ENCODE measurements at places on chromosomes 4 and X.

DNA sequence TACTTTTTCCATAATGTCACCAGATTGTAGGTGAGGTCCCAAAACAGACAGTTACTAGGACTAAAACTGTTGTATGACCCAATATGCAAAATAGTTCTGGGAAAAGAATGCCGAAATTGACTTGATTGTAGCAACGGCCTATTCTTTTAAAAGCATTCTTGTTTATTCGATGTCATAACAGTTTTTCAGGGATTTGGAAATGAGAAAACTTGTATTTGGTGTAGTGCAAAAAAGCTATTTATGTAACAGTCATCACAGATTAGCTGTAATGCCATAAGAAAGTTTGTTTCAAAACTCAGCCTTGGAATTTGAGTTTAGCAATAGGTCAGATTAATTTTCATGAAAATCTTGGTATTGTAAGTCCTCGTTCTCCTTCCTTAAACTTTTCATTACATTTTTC, 69.2 kb upstream of the DIAPH2 start:
- DNase-seq: no peak

- no peak for DNase-seq
Measured at GRCh38 chr4:145681956-145682355, 2.0 kb downstream of the C4orf51 start.

GRCh38 chr4:150348079-150348478, 233.9 kb upstream of the MAB21L2 start:
- no peak for DNase-seq

DNA sequence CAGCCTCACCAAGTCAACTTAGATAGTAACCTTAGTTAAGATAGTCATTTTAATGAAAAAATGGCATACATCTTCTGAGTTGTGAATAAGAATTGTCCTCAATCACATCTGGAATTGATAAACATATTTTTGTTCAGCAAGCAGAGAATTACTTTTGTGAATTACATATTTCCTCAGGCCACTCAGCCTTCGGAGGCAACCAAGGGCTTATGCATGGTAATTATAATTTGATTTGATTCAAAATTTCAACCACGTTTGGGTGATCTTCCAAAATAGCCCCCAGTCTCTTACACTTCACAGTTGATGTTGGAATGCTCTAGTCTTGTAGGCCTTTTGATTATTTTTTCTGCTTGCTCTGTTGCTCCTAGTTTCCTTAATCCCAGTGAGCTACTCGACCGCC, 63.4 kb downstream of the GALNTL6 start:
- no peak for DNase-seq

DNA sequence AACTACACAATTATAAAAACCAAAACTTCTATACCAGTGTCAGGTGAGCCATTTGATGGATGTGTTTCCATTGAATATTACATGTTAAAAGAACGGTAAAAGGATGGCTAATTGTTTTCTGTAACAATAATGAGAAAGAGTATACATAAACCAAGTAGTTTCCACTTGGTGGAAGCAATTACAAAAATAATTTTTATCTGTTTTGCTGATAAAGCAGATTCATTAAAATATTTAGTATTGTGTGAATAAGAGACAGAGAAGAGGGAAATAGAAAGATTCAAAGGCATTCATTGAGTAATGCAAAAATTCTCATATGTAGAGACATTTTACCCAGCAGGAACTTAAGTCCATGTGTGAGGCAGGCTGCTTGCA, 95.7 kb downstream of the ANK2 start:
- DNase-seq: no peak

- peak; percentile 9 for DNase-seq
Measured at GRCh38 chrX:74835566-74835965, 89.7 kb downstream of the NEXMIF start.

GRCh38 chr4:66681962-66682361, 863.3 kb downstream of the CENPC start:
- peak; percentile 6 for DNase-seq

DNA sequence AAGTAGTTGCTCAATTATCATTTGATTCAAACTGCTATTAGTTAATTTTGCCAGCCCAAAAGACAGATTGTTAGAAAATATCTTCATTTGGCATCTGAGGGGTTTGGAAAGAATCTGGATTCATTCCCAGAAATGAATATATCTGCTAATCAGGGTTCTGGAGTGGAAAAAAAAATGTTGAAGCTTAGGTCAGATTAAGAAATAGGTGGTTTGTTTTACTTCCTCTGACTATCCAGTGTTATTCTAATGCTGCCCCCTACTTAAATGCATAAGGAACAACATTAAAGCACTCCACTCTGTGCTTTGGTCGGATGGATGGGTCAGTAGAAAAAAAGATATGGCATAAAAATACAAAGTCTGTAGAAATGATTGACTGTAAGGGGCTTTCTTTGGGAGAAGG, 89.0 kb downstream of the LUZP4 start:
- no peak for DNase-seq

- no peak for DNase-seq
Measured at GRCh38 chr4:87100168-87100567, 120.2 kb downstream of the KLHL8 start.

GRCh38 chr4:88244816-88245579, 39.4 kb downstream of the PPM1K start:
- no peak for DNase-seq

- DNase-seq: no peak
Measured at GRCh38 chr4:172851534-172851933, 317.1 kb upstream of the GALNT7 start.

DNA sequence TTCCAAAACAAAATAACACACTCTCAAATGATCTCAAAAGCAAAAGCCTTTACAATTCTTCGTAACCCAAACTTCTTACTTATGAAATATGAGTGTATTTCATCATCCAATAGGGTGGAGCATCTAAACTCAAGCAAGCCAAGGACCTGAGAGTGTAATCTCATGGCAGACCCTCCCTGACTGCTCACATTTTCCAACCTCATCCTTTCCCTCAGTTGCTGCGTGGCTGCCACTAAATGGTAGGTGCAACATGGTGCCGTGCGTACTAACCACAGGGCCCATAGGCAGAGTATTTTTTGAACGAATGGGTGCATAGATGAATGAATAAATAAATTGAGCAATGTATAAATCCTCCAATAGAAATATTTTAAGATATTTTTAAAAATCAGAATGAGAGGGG, 45.4 kb downstream of the TTC29 start:
- no peak for DNase-seq

DNA sequence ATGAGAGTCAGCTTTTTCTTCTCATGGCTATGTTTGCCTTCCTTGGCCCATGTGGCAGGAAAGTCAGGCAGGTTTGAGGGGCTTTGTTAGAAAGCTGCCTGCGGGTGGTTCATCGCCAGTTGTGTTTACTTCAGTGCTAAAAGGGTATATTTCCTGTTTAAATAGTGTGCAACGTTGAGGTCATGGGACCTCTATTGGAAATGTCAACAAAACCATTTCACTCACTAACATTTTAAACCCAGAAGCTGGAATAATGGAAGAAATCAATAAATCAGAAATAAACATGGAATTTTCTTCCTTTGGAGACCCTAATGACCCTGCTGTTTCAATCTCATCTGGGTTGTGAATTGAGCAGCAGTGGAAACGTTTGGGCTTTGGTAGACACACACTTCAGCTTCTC, 185.8 kb downstream of the ANKRD50 start:
- no peak for DNase-seq

DNA sequence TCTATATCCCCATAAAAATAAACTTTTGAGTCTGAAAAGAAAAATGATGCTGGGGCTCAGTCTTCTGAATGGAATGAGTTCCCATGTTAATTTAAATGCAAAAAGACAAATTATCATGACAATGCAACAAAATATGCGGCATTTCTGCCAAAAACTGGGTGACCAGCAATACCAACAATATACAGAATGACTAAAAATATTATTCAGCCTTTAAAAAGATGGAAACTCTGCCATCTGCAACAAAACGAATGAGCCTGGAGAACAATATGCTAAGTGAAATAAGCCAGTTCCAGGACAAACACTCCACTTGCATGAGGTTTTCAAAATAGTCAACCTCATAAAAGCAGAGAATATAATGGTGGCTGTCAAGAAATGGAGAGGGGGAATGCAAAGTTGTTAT, 558.5 kb downstream of the IL15 start:
- no peak for DNase-seq

DNA sequence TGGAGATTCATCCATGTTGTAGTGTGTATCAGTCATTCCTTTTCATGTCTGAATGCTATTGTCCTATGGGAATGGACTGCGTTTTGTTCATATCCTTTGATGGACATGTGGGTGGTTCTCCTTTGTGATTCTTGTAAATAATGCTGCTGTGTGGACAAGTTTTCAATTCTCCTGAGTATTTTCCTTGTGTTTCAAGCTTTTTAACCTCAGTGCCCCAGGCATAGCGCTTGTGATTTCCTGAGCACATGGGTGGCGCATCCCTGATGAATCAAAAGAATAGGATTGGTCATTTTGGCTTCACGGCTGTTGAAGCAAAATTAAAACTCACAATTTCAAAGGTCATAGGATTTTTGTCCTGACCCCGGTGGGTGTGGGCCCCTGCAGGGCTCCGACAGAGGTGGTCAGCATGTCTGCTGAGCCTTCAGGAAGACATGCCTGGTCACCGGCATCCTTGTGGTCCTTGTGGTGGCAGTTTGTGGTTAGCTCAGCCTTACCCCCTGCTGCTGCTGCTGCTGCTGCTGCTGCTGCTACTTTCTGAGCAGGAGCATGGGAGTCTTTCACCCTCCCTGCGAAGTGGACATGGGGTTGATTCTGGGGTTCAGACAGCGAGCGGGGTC, 30.0 kb downstream of the SHROOM2 start:
- no peak for DNase-seq

DNA sequence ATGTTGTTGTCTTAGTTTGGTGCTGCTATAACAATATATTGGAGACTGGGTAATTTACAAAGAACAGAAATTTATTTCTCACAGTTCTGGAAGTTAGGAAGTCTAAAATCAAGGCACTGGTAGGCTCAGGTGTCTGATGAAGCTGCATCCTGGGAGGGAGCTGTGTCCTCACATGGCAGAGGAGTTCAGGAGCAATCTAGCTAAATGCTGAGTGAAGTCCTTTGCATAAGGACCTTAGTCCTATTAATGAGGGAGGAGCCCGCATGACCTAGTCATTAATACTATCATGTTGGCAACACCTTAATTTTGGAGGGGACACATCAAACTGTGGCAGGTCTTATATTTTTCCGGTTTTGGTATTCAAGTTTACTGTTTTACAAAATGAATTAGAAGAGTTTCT, 36.0 kb upstream of the NSUN7 start:
- no peak for DNase-seq
